ENCODE measurements at places on chromosomes 5 and 9.

DNA sequence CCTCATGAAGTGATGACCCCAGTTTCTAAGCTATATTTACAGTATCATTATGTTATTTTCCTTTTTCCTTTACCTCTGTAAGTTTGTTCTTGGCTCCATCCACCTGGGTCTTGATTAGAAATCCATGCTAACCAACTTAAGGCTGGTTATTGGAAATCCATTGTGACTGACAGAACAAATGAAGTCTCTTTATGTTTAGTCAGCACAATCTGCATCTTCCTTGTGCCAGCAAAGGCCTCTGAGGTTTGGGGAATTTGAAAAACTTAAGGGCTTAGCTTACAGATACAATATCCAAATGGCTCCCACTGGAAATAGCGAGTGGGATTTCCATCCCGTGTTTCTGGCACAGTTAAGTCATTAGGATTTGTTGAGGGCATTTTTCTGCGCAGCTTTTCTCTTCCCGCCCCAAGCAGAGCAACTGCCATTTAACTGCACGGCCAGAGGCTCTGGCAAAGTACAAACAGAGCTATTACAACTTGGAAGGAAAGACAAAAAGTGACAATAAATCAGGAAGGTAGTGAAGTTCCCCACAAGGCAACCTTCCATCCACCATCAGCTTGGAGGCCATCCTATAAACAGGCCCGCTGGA lies 64.2 kb downstream of the DCP2 start:
- DNase-seq: no peak

DNA sequence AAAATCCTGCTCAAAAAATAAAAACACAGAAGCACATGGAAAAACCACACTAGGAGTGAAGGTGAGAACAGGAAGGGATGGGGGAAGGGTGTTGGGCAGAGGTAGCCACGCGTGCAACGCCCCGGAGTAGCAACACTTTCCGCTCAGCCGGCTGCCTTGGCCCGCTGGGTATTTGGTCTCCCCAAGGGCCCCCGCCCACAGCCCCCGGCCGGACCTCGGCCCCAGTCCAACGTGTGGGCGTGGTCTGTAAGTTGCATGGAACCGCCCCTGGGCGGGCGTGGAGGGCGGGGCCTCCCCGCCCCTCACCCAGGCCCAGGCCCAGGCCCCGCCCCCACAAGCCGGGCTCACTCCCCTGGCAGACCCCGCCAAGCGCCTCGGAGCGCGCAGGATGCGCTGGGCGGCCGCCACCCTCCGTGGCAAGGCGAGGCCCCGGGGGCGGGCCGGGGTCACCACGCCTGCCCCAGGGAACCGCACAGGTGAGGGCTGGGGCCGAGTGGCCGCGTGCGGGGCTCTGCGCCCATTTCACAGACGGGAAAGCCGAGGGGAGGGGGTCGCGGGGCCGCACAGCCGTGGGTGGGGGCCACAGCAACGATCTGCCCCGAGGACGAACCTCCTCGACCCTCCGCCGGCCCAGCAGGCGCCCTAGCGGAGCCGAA lies at the start of gene SUSD3:
Gene SUSD3 (plus strand): TSS at position 347 of the 656 bp plus-strand sequence. CDS start 42 bp downstream, at position 389.
- DNase-seq: peak; percentile 86

GRCh38 chr9:111870774-111871498 lies 25.7 kb upstream of the UGCG start:
- DNase-seq: no peak

- DNase-seq: no peak
Observed at GRCh38 chr9:127786773-127787104, 905 bp downstream of the CDK9 start.

DNA sequence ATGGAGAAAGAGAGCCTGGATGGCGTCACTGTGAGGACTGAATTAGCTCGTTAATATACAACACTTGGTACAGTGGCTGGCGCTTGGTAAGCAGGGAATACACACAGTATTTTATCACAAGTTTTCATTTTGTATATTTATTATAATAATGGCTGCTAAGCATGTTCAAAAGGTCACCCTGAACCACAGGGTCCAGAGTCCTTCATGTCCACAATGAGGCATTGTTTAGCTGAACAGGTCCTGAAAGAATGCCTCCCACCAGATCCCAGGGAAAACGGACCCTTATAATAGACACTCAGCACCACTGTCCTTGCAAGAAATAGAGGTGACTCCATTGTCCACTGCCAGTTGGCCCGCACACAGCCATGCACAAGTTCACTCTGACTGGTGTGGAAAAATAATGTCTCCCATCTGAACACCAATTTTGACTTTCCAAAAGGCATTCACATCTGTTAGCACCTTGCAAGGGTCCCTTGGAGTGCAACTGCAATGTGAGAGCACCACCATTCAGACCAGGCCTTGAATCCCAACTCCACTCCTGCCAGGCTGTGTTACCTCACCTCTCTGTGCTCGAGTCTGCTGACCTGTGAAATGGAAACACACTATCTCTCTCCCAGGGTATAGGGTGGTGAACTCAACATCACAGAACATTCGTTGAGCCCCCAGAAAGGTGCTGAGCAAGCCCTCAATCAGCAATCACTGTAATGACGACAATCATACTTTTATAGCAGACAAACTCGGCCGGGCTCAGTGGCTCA lies 3.9 kb downstream of the VDAC1 start:
- no peak for DNase-seq

DNA sequence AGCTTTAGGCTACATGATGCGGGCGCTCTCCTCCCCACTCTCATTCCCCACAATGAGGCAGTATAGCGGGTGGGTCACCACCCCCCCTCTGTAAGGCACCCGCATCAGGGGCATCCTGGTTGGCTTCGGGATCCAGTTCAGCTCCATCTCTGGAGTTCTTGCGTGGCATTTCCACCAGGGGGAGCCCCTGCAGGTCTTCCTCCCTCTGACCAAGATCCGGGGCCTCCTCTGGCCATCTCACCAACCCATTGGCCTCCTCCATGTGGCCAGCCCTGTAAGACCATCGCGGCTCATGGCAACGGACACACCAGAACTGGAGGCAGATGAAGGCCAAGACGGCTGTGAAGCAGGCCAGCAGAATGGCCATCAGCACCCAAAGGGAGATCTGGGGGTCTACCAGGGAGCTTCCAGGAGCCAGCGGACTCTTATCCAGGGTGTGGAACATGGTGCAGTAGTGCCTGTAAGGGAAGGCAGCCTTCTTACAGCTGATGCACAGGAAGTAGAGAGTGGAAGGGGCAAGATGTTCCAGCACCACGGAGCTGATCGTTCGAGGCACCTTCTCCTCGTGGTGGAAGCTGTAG lies 77.0 kb downstream of the CYFIP2 start:
- peak; percentile 65 for DNase-seq
